ENCODE measurements at places on chromosomes 1 and 21.

GRCh38 chr1:8689431-8690252 is 127.8 kb downstream of the RERE start:
- DNase-seq: no peak

- no peak for DNase-seq
These were observed 72.4 kb upstream of the POU3F1 start for GRCh38 chr1:38118976-38119375.

DNA sequence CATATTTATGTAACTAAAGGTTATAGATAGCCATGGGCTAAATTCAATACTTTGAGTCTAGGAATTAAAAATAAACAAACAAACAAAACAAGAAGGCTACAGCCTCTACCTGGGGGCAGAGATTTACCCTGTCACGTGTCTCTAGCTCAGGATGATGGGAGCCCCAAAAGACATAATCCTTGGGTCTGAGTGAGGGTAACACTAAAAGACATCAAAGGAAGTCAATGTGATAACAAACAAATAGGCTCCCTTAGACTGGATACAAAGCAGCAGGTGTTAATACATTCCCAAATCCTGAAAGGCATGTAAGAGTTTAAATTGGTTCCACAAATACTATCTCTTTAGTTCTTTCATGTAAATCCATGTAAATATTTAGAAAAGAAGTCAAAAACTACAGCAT is 10.7 kb downstream of the MYSM1 start:
- no peak for DNase-seq

DNA sequence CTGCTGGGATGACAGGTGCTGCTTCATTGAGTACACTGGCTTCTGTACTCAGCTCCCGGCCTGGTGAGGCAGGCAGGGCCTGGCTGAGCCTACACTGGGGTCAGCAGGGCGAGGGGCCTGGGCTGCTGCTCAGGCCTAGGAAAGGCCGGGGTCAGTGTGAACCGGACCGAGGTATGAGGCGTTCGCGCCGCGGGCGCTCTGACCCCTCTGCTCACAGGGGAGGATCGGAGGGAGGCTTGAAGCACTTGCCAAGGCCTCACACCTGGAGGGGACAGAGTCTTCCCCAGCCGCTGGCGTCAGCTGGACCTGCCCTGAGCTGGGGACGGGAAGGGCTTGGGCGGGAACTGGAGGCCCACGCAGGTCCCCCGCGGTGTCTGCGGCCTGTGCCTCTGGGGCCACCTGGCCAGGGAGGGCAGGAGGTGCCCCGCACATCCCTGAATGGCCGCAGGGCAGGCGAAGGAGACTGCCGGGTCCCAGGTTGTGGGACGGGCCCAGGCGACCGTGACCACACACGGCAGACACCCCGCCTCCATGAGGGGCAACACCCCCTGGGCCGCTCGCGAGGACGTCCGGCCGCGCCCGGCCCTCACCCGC is 466 bp downstream of the PEX10 start:
- no peak for DNase-seq

DNA sequence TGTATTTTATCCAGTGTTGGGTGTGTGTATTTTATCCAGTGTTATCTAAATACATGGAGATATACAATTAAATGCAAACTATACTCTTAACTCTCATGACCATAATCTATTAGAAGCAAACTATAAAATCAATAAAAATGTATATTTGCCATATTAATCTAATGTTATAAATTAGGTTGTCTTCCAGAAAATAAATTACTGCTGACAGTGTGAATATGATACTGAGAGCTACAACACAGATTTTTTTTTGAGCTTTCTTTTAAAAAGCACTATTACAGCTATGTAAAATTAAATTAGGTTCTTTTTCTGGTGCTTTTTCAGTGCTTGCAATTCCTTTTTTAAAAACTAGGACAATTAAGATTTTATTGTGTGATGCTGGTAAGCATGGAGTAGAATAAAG is 19.0 kb upstream of the GPR52 start:
- no peak for DNase-seq

- DNase-seq: no peak
These were observed 428.9 kb upstream of the C1orf87 start for GRCh38 chr1:60502506-60502905.

DNA sequence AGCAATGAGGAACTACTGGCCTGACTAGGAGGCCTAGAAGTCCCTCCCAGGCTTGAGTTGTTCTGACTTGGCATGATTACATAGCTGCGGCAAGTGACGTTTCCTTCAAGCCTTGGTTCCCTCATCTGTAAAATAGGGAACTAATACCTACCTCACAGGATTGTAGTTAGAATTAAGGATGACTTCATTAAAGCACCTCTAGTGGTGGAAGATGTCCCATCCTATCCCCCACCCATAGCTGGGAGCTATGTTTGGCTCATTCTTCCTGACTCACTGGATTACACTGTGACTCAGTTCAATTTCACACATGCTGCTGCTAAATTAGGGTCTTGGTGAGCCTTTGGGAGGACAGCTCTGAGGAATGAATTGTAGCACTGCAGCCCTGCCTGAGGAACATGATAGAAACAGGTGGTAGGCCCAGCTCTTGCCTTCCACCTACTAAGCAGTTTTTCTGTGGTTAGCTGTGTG is 6.0 kb upstream of the SHISA4 start:
- peak; percentile 38 for DNase-seq

DNA sequence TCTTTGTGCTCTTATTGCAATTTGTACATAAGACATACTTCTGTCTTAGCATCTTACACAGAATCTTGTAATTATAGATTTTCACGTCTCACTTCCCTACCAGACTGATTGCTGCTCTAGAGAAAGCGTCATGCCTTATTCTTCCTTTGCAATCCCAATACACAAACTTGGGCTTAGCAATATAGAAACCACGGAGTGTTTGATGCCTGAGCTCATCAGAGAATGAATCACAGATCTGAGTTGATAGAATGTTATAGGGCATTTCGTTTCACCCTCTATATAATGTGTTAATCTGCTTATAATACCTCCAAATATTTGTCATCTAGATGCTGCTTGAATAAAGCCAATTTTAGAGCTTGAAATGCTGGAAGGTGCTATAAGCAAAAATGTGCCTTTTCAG is 6.6 kb downstream of the FMO1 start:
- no peak for DNase-seq

DNA sequence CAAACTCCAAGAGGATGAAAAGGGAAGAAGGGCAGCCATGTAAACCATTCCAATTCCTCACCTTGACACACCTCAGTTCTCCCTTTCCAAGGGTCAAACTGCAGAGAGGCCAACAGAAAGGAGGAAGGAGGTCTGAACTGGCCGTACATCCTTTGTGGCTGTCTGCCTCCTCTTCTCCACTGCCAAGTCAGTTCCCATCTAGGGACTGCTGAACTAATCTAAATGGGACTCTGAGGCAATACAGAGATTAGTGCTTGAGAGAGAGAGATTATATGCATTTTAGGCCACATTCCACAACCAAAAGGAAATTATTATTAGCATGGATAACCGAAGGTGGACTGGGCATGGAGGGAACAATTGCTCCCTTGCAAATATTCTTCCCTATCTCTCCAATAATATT is 2.7 kb downstream of the ARHGEF11 start:
- no peak for DNase-seq

GRCh38 chr1:40479156-40479555 is 2.1 kb downstream of the ZFP69 start:
- no peak for DNase-seq

DNA sequence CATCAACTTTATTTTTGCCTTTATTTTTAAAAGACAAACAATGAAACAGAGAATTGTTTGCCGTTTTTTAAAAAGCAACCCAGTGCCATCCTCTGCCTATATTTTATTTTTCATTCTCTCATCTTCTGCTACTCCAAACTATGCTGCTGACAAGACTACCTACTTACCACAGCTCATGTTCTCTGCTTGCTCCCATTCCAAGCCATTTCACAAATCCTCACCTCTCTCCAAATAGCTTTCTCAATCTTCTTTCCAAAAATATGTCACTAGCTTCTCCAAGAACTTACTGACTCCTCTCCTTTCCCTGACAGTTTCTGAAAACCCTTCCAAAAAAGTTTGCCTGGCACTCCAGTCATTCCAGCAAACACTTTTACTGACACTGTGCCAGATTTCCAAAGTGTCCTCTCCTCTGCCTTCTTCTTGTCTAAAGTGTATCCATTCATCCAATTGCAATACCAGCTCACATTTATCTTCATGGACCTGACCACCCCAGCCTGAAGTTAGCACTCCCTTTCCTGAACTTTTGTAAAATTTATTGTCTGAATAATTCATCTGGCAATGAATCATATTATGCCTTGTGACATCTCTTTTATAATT is 766.5 kb upstream of the B3GALT2 start:
- DNase-seq: no peak

GRCh38 chr1:231861541-231862481 is 235.2 kb downstream of the DISC1 start:
- no peak for DNase-seq

- no peak for DNase-seq
These were observed 25.3 kb upstream of the PROX1 start for GRCh38 chr1:213962508-213962907.

DNA sequence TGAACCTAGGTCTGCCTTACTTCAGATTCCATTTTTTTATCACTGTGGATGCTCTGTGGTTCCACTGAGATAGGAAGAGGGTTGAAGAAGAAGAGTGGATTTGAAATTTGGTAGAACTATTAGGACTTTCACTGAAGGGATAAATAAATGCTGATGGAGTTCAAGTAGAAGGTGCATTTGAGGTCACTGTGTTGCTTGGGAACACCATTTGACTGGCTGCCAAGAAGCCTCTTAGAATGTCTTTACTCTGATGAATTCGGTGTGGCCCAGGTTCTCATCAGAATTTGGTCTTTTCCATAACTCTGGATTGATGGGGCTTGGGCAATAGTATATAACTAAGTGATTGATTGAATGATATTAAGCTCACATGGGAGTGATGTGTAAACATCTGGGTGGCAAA is 11.9 kb downstream of the XPR1 start:
- peak; percentile 22 for DNase-seq

GRCh38 chr1:204451352-204452124 is 39.9 kb upstream of the PPP1R15B start:
- DNase-seq: no peak
